ENCODE measurements at places on chromosomes 1 and 21. TPM values are rescaled to one million over a fixed set of nuclear protein-coding genes. Genes with fewer than 3 reads are reported as not detected.

The LRRC38 gene
- total RNA-seq, result not detected

The JAM2 gene
- 0.17 TPM for total RNA-seq

The FOXD2 gene
- 0.16 TPM for total RNA-seq

The CD101 gene
- 3.9 TPM for total RNA-seq

The CLDN14 gene
- not detected for total RNA-seq

The CLCA1 gene
- total RNA-seq, result not detected

The GBP7 gene
- not detected for total RNA-seq

The GUCA2A gene
- not detected for total RNA-seq

The PDE9A gene
- total RNA-seq, result 14.7 TPM

The NOTCH2NLA gene
- total RNA-seq, result 44.9 TPM

The ERICH3 gene
- total RNA-seq, result not detected

The SLC30A10 gene
- total RNA-seq, result not detected

The AMIGO1 gene
- 41.6 TPM for total RNA-seq

The IQCC gene
- 2.5 TPM for total RNA-seq

The MRPL37 gene
- 88.4 TPM for total RNA-seq

The IBA57 gene
- 13.3 TPM for total RNA-seq

The TMPRSS15 gene
- total RNA-seq, result not detected

The OR10J1 gene
- not detected for total RNA-seq

The CLEC20A gene
- not detected for total RNA-seq

The CFAP141 gene
- not detected for total RNA-seq

The KCND3 gene
- 0.17 TPM for total RNA-seq

The S100A7 gene
- total RNA-seq, result not detected

The USF1 gene
- 76.0 TPM for total RNA-seq

The SLC5A9 gene
- not detected for total RNA-seq

The OPN3 gene
- 10.4 TPM for total RNA-seq

The OR2T2 gene
- not detected for total RNA-seq

The IKBKE gene
- total RNA-seq, result 79.1 TPM

The FASLG gene
- total RNA-seq, result not detected

The NADK gene
- 115 TPM for total RNA-seq

The TSPAN1 gene
- not detected for total RNA-seq

The HMCN1 gene
- 0.19 TPM for total RNA-seq

The LCA5L gene
- total RNA-seq, result not detected

The CBR3 gene
- total RNA-seq, result 7.9 TPM

The VWA5B1 gene
- 0.19 TPM for total RNA-seq

The GBP6 gene
- total RNA-seq, result 2.8 TPM

The SEC16B gene
- total RNA-seq, result not detected

The KRTAP12-2 gene
- total RNA-seq, result not detected

The KRTAP10-5 gene
- total RNA-seq, result not detected

The ADARB1 gene
- 52.2 TPM for total RNA-seq

The AGBL4 gene
- not detected for total RNA-seq

The MYOC gene
- total RNA-seq, result not detected

The TMEM240 gene
- total RNA-seq, result 2.8 TPM

The NDUFS2 gene
- 66.6 TPM for total RNA-seq

The ZBTB7B gene
- 142 TPM for total RNA-seq

The C1orf105 gene
- total RNA-seq, result 0.86 TPM

The OR14K1 gene
- not detected for total RNA-seq

The GPR25 gene
- total RNA-seq, result not detected
